ENCODE measurements at places on chromosomes 1 and 21. TPM values are rescaled to one million over a fixed set of nuclear protein-coding genes. Genes with fewer than 3 reads are reported as not detected.

Gene SDHB
- total RNA-seq: 87.6 TPM

Gene OR2G6
- not detected for total RNA-seq

Gene PLEKHN1
- 0.88 TPM for total RNA-seq

Gene FTCD
- total RNA-seq: 0.36 TPM

Gene KRTAP20-2
- total RNA-seq: not detected

Gene CFHR2
- not detected for total RNA-seq

Gene CELA3B
- total RNA-seq: not detected

Gene SPRR2A
- total RNA-seq: not detected

Gene CTH
- 11.2 TPM for total RNA-seq

Gene AGO4
- 23.2 TPM for total RNA-seq

Gene ATP1A2
- 0.72 TPM for total RNA-seq

Gene GSTM1
- not detected for total RNA-seq

Gene WNT3A
- not detected for total RNA-seq

Gene MYCL
- total RNA-seq: 0.88 TPM

Gene CYP4B1
- not detected for total RNA-seq

DNA sequence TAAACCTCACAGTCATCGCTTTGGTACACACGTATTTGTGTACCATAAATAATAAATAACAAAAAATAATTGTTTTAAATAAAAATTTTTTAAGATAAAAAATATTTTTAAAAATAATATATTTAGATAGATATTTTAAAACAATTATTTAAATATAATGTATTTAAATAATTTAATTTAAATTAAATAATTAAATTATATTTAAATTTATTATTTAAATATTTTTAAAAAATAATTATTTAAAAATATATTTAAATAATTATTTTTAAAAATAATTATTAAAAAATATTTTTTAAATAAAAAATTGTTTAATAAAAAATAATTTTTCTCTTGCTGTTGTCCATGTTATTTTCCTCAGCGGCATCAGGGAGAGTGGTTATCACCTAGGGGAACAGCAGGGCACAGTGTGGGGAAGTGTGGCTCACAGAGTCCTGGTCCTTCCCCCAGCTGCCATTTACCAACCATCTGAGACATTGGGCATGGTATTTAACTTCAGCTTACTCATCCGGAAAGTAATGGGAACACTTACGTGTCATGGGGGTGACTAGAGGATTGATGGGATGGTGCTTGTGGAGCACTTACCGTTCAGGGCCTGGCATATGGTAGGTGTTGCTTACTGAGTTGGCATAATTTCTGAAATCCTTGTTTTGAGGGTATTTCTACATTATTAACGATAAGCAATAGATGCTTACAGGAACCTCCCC, 92.9 kb upstream of the TSPAN2 start:
- DNase-seq: no peak

DNA sequence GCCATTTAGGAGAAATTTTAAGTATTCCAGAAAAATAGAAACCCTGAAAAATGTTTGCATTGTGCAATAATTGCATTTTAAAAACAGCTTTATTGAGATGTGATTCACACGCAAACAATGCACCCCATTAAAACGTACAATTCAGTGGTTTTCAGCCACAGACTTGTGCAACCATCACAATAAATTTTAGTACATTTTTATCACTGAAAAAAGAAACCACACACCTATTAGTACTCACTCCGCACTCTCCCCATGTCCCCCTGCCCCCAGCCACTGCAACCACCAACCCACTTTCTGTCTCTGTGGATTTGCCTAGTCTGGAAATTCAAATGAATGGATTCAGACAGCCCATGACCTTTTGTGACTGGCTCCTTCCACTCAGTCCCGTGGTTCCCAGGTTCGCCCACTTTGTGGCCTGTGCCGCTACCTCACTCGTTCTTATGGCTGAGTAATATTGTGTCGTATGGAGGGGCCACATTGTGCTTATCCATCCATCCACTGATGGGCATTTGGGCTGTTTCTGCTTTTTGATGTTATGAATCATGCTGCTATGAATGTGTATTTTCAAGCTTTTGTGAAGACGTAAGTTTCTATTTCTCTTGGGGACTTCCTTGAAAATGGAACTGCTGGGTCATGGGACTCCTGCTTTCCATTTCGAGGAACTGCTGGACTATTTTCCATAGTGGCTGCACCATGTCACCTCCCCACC, 147.7 kb upstream of the ARHGEF16 start:
- peak; percentile 90 for DNase-seq

DNA sequence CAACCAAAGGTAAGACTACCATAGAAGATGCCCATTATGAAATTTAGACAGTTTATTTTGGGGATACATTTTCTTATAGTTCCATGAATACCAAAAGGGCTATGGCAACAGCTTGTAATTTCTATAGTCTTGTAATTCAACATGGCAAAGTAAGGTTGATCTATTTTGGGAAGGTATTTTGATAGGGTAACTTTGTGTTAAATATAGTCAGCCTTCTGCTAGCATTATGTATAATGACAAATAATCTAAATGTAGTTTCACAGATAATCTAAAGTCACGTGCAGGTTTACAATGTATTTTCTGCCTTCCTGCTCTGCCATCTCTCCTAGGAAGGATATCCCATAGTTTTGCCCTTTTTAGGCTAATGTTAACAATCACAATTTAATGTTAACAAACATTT, 85.9 kb upstream of the DPH5 start:
- DNase-seq: no peak

- peak; percentile 30 for DNase-seq
Measured at GRCh38 chr1:184646824-184647223, 107.8 kb downstream of the EDEM3 start.

GRCh38 chr1:71128060-71128459, 47.2 kb upstream of the ZRANB2 start:
- DNase-seq: no peak

GRCh38 chr1:4068076-4068475, 168.0 kb upstream of the C1orf174 start:
- no peak for DNase-seq

DNA sequence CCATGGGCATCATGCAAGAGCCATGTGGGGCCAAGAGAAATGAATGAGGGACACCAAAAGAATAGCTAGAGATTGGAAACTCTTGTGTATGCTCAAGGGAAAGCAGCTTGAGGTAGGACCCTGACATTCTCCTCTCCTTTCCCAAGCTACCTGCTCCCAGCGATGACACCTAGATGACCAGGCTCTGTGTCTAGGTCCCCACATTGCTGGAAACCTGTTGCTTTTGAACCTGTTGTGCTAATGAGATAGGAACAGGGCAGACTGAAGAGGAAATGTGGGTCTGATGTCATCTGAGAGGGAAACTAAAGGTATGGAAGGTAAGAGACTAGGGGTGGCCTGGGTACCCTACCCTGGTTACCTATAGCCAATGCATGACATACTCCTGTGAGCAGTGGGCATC, 1.8 kb downstream of the FMOD start:
- no peak for DNase-seq

DNA sequence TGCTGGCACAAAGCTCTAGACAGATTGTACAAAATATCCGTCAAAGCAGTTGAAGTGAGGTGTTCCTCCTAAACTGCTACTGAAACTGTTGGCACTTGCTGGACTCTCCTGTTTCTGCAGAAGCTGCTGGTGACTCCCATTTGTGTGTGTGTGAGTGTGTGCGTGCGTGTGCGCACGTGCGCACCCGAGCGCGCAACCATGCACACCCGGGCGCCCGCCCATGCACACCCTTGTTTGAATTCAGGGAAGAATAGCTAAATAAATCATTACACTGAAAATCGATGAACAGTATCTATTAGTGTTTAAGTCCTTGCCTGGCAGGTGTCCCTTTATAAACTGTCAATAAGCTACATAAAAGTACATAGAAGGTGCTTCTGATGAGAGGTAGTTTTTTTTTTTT, 156.4 kb upstream of the B3GALT2 start:
- DNase-seq: no peak

DNA sequence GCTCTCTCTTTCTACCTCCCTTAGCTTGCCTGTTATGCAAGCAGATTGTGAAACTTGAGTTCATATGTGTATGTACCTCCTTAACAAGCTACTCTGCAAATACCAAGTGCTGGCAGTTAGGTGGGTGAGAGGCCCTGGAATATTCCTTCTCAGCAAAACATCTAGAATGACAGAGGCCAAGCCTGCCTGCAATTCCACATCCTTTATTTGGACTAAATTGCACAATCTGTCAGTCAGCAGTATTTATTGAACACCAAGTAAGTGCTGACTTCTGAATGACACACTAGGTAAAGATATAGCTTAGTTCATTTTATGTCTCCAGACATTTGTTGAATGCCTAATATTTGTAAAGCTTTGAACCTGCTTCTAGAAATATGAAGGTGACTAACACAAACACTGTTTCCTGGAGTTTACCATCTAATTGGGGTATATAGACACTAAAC, 87.5 kb downstream of the RGL1 start:
- DNase-seq: no peak

DNA sequence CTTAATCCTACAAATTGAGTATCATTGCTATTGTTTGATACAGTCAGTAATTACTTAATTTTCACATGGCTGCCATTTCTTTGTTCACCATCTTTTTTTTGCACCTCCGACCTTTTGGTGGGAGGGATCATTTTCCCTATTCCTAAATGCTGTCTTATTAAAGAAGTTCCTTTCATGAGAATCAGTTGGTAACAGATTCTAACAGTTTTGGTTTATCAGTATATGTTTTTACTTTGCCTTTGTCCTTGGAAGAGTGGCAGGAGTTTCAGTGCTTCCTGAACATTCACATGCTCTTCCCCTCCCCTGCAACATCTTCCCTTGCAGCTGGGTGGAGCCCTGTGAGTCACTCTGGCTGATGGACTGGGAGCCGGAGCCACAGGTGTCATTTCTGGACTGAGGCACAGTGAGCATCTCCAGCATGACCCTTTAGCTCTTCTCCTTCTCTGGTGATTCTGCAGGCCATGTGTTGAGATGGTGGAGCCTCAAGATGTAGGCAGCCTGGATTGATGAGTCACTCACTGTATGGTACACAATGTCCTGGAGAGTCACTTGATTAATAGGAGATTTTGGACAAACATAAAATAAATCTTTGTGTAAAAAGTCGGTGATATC, 217.7 kb downstream of the URB2 start:
- peak; percentile 36 for DNase-seq

GRCh38 chr1:25062621-25063255, 132.7 kb upstream of the RUNX3 start:
- DNase-seq: peak; percentile 59

- no peak for DNase-seq
Measured at GRCh38 chr1:171661076-171661650, 8.7 kb upstream of the MYOC start.

- no peak for DNase-seq
Measured at GRCh38 chr1:207831517-207832327, 79.2 kb downstream of the CD34 start.

DNA sequence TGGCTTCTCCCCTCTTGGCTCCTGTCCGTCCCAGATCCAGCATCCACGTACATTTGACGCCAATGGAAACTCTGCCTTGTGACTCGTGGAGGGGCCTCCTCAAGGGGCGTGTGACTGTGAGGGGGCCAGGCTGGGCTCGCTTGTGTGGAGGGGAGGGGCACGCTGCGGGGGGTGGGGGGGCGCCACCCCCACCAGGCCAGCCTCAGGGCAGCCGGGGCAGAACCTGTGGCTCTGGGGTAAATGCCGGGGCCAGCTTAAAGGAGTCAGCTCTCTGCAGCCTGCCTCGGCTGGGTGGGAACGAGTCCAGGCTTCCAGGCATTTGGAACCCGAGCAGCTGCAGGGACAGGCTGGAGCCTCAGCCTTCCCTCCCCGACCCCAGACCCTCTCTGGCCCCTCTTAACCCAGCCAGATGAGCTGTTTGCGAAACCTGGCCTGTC, 94.1 kb downstream of the SIK1 start:
- DNase-seq: no peak

DNA sequence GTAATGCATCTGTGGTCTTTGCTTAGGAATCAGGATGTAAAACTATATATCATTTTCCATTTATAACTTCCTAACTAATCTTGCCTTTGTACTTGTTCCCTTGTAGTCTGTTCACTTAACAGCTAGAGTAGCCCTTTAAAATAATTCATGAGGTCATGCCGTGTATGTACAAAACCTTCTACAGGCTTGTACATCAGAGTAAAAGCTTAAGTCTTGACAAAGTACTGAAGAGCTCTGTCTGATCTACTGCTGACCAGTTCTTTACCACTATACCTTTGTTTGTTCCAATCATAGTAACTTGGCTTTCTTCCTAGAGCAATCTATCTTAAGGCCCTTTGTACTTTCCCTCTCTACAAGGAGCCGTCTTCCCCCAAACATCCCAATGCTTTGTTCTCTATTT, 90.7 kb upstream of the KIAA1614 start:
- DNase-seq: no peak

DNA sequence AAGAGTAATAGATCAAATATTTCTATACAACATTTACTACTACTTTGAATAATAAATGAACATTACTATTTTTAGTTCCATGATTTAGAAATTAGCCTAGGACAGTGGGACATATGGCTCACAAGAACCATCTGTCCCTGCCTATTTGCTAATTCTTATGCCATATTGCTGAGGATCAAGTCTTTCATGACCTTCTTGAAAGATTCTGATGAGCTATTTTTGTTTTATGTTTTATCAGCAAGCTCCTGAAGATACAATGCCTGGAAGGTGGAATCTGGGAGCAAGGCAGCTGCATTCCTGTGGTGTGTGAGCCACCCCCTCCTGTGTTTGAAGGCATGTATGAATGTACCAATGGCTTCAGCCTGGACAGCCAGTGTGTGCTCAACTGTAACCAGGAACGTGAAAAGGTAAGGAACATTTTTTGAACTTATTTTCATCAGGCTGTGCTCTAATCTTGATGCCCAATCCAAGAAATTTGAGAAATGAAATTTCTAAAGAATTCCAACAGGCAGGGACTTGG, 326.7 kb downstream of the PAPPA2 start:
- no peak for DNase-seq
